Daoy (cell line): ENCODE measurements at places on chromosomes 6 and 20. TPM values are rescaled to one million over a fixed set of nuclear protein-coding genes. Genes with fewer than 3 reads are reported as not detected.

- DNase-seq, result peak; percentile 94
Observed at GRCh38 chr6:28710466-28711191, 184.9 kb downstream of the GPX5 start.

- no peak for DNase-seq
Observed at GRCh38 chr6:107105511-107106116, 9.7 kb downstream of the BEND3 start.

DNA sequence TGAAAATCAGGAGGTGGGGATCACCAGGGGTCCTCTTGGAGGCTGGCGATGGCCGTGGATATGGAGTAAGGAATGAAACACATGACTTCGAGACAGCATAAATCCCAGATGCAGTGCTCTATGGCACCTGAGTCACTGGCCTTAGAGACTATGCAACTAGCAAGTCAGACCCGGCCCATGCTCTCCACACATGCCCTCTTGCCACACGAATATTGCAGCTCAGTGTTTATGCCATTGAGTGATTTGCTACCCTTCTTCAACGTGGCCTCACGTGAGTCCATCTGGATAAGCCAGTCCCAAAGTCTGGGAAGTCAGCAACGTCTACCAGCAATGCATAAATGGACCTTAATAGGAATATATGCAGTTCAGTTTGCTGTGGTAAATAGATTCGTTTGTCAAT lies 466.3 kb downstream of the CD83 start:
- no peak for DNase-seq

DNA sequence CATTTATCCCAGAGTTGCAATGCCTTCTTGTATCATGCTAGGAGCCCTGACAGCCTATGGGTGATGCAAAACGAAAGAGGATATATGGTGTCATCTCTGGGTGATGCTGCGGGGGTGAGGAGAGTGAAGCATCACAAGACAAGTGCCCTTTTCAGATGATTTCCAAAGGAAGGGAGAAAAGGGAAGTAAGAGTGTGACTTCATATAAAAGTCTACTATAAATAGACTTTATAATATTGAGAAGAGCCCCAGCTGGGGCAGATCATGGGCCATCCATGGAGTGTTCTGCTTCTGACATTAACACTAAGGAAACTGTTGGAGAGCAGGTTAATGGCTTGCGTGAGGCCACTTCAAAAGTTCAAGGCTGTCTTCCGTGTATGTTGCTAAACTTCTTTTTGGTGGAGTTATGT lies 4.4 kb downstream of the CD83 start:
- DNase-seq, result no peak

- DNase-seq, result peak; percentile 94
Observed at GRCh38 chr6:128655978-128656498, 135.6 kb upstream of the PTPRK start.

GRCh38 chr6:155352811-155353210 lies 38.5 kb upstream of the TFB1M start:
- no peak for DNase-seq

BMP7 gene
- 11.5 and 12.7 TPM in 2 replicates for total RNA-seq

RIMS4 gene
- total RNA-seq, result 2.0 and 2.1 TPM in 2 replicates
